ENCODE measurements at places on chromosomes 7 and 10.

DNA sequence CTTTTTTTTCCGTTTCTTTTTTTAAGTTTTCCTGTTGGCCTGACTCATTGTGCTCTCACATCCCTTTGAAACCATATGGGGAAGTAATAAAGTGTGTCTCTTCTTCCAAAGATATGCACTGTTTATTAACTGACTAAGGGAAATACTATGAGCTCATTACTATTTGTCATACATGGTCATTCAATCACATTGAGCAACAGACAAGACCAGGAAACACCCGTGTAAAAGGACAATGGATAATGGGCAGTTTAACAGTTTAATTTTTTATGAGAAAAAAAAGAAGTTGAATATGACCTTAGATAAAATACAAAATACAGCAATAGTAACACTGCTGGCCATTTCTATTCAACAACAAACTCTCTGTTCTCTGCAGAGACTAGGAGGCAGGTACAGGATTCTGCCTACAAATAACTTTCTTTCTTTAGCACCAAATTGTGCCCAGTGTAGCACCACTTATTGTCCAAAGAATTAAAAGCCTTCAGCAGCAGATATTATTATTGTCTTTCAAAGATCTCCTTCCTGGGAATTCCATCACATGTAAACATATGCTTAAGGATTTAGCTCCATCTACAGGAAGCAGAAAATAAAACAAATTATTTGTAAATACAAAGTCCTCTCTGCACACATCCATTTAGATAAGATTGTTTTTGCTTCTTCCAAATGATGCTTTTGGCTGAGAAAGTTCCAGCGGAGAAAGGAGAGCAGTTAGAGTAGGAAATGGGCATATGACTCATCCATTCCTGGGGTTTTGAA is 55.0 kb upstream of the AKR1E2 start:
- DNase-seq = no peak

DNA sequence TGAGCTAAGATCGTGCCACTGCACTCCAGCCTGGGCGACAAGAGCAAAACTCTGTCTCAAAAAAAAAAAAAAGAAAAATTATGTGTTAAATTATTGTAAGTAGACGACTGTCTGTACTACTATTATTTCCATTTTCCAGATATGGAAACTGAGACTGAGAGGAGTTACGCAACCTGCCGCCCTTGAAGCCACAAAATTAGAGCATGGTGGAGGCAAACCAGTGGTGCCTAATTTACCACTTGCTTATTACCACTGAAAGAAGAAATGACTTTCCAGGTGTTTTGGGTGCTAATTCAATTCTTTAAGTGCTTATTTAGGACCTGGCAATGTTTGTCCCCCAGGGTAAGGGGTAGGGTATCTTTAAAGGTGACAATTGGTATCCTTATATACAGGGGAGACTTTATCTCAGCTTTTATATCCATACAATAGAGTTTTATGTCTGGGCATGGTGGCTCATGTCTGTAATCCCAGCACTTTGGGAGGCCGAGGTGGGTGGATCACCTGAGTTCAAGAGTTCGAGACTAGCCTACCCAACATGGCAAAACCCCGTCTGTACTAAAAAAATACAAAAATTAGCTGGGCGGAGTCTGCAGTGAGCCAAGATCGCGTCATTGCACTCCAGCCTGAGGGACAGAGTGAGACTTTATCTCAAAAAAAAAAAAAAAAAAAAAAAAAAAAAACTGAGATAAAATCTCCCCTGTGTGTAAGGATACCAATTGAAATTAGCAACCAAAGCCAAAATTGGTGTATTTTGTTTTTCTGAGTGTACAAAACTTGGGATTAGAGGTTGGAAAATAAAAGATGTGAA is 16.6 kb upstream of the CAMK1D start:
- no peak for DNase-seq

GRCh38 chr10:33087152-33087551 is 129.1 kb upstream of the ITGB1 start:
- DNase-seq = no peak

- DNase-seq = no peak
Observed at GRCh38 chr7:142384493-142384922, 126.7 kb upstream of the PRSS58 start.
